Activated naive CD4-positive, alpha-beta T cell (primary cell): ENCODE measurements at places on chromosomes 3 and 15.

GRCh38 chr15:77830051-77830468, 197.3 kb upstream of the LINGO1 start:
- DNase-seq: no peak

DNA sequence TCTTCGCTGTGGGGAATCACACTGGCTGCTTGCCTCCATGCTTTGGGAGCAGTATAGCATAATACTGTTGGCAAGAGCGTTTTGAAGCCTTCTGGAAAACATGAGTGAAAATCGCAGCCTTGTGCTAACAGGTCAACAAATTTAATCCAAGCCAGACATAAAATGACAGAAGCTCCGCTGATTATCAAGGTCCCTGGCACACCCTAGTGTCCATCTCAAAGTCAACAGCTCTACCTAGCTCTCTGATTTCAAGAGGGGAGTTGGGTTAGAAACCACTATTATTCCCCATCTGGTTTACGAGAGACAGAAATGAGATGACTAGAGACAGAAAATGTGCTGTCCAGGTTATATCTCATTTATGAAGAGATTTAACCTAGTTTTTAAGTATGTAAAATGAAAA, 73.6 kb upstream of the MDFIC2 start:
- DNase-seq: no peak

- no peak for DNase-seq
Measured at GRCh38 chr15:31799715-31800321, 230.5 kb upstream of the CHRNA7 start.

DNA sequence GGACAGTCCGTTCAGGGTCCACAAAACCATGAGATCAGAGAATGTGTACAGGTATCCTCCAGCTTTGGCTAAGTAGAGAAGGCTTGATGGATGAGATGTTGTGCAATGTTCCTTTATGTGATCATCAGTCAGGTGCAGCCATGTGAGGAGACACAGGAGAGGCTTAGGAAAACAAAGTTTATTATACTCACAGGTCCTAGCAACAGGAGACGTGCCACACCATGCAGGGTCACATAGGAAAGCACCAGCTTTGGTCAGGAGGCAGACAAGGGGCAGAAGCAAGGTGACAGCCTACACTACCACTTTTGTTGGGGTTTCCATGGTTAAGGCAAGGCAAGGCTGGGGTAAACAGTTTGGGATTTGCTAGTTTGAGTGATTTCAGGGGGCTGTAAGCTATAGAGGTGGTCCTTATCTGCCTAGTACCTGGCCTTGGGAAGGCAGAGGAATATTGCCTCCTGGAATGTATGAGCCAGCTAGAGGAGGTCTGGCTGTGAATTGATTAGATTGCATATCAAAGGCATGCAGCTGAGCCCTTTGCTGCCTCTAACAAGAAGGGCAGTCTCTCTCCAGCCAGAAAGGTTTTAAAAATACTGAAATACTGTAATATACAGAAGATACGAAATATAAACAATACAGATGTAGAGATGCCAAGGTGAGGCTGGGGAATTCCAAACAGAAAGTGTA, 248.6 kb downstream of the RYR3 start:
- no peak for DNase-seq
